H1 (cell line): ENCODE measurements at places on chromosomes 3 and 15.

DNA sequence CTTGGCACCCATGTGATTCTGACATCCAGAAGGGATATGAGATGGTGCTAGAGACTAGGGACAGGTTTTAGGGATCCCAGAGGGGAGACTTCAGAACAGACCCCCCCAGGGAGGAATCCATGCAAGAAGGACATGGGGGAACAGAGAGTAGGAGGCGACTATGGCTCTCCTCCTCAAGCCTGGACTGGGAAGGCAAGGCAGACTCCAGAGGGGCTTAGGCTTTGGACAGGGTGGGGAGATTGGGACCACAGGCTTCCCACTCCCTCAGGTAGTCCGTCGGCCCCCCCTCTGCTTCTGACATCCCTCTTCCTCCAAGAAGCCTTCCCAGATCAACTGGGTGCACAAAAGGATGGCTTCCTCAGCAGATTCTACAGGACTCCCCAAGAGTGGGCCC, 3.0 kb upstream of the VIPR1 start:
- no peak for DNase-seq

DNA sequence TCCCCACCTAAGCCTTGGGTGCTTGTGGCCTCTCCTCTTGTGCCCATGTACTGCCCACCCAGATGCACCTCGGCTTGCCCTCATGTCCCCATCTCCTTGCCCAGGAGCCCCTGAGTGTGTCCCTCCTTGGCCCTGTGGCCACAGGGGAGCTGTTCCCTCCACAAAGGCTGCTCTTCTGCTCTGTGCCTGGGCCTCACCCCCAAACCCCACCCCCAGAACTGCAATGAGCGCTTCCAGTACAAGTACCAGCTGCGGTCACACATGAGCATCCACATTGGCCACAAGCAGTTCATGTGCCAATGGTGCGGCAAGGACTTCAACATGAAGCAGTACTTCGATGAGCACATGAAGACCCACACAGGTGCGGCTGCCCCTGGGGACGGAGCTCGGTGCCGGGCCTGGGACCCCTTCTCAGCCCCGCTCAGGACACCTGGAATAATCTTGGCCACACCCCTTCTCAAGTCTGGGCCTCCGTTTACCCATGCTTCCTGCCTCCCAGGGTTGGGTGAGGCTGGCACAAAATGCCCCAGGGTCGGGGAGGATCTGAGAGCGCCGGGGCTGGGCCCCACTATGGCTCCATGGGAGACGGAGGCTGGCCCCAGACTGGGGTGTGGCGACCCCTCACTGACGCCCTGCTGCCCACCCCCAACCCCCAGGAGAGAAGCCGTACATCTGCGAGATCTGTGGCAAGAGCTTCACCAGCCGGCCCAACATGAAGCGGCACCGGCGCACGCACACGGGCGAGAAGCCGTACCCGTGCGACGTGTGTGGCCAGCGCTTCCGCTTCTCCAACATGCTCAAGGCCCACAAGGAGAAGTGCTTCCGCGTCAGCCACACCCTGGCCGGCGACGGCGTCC, 10.3 kb downstream of the ZBTB47 start:
- DNase-seq = no peak

DNA sequence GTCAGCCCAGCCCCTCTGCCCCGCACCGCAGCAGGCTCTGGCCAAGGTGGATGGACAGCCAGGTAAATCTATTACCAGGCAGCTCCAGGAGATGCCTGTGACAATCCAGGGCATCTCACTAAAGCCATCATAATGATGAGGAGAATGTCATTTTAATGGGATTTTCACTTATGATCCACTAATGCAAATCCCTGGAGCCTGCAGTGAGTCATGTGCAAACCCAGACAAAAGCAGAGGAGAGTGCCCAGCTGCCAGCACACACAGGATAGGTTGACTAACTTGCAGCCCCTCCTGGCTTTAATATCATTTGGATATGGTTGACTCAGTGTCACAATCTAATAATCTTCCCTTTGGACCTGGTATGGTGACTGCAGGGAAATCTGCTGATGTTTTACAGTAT, 206.9 kb upstream of the TRIM42 start:
- DNase-seq = no peak

GRCh38 chr3:16523778-16524177, 10.3 kb upstream of the RFTN1 start:
- no peak for DNase-seq
